ENCODE measurements at places on chromosomes 12 and 14.

DNA sequence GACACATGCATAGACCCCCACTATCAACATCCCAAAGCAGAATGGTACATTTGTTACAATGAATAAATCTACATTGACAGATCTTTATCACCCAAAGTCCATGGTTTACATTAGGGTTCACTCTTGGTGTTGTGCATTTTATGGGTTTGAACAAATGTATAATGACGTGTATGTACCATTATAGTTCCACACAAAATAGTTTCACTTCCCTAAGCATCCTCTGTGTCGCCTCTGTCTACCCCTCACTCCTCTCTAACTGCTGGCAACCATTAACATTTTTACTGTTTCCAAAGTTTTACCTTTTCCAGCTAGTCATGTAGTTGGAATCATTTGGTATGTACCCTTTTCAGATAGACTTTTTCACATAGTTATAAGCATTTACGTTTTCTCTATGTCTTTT, 69.5 kb upstream of the LMO3 start:
- no peak for DNase-seq

GRCh38 chr14:101002738-101003137, 99.2 kb upstream of the RTL1 start:
- no peak for DNase-seq

DNA sequence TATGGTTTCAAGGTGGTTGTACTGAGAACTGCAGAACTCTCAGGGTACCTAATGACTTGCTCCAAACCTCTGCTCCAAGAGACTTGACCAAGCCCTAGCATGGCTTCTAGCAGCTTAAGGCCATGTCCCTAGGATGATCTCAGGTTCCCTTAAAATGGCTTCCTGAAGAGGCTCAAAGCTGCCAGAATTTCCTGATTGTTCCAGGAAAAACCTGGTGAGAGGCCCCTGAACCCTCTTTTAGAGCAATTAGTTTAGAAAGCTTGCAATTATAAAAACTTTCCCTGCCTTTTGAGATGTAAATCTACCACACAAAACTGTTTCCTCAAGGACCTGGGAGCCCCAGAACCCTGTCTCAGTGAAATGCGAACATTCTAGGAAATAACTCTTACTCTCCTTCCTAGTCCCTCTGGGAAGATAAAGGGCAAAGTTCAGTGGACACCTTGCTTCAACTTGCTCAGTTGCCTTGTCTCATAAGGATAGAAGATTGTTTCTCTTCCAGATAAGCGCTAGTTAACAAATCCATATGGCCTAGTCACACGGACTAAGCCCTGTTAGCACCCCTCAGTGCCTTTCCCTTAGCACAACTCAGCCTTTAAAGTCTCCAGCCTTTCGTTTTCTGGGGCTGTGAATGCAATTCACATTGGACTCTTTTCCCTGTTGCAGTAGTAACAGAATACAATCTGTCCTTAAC, 2.5 kb downstream of the CMAS start:
- no peak for DNase-seq

DNA sequence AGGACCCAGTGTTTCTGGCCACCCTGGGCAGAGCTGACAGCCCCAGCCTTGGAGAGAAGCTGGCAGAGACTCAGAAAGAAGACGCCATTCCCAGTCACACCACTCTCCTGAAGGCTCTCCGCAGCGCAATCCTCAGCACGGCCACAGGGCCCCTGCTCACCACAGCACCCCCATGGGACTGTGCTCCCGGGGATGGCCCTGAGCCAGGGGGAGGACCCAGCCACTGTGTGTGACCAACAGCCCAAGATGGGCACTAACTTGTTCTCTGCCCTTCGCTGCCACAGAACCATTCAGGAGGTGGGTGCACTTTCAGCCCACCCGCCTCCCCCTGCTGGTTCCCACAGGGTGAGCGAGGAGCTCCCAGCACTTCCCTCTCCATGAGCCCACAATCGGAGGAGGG, 57.1 kb downstream of the CCNK start:
- no peak for DNase-seq

DNA sequence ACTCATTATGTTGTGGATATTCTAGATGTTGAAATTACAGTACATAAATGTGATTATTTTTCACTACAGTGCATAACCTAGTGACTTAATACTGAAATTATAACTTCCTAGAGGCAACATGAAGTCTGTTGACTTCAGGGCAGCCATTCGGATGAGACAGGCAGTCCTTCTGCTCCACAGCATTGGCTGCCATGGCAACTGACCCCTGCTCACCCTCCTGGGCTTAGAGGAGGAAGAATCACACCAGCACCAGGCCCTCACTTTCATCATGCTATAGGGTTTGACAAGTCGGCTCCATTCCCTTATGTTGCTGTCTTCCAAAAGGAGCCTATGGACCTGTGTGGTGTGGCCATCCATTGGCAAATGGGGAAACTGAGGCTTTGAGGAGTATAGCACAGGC, 233.5 kb upstream of the TMEM132C start:
- DNase-seq, result no peak

DNA sequence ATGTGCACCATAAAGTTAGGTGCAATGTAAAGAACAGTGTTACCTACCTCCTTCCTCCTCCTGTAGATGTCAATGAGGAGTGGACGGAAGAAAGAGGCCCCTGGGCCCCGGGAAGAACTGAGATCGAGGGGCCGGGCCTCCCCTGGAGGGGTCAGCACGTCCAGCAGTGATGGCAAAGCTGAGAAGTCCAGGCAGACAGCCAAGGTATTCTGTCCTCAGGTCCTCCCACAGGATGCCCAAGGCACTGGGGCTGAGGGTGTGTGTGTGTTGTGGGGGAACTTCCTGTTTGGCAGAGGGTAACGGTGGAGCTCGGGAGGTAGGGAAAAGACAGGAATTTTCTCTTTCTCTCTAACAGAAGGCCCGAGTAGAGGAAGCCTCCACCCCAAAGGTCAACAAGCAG, 6.4 kb downstream of the ATN1 start:
- DNase-seq, result no peak

DNA sequence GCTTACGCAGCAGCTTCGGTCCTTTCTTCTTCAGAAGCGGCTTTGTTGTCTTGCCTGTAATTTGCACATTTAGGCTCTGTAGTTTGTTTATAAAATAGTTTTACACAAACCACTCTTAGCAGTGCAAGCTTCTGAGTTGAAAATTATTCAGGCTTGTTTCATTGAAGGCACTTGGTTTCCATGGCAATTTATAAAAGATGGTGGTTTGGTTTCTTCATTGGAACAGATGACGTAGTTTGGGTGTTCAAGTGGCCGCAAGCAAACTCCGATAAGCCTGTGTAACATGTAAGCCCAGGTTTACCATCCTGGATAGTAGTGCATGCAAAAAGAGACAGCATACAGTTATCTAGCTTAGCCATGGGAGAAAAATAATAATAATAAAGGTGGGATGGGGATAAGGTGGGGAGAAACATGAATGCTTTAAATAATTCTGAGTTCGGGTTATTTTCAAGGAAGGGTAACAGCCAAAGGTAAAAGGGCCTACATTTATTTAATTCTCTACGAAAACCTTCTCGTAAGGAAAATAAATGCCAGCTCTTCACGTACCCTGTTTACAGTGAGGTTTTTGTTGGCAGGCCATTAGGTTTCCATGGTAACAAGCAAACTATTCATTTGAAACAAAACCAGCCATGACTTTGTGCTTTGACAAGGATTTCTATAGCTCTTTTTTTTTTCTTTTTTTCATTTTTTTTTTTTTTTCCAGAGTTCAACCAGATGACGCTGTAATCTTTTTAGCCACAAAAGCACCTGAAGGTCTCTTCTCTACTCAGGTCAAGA, 189.6 kb upstream of the RPL10L start:
- no peak for DNase-seq

GRCh38 chr12:64028541-64028940, 184.0 kb downstream of the SRGAP1 start:
- DNase-seq, result no peak

DNA sequence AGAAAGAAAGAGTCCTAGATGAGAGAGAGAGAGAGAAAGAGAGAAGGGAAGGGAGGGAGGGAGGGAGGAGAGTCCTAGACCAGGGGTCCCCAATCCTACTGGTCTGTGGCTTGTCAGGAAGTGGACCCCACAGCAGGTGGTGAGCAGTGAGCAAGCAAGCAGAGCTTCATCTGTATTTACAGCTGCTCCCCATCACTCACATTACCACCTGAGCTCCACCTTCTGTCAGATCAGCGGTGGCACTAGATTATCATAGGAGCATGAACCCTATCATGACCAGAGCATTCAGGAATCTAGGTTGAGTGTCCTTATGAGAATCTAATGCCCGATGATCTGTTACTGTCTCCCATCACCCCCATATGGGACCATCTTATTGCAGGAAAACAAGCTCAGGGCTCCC, 39.2 kb upstream of the AMN1 start:
- DNase-seq, result no peak

GRCh38 chr14:104639885-104640548, 35.4 kb upstream of the TMEM179 start:
- no peak for DNase-seq

DNA sequence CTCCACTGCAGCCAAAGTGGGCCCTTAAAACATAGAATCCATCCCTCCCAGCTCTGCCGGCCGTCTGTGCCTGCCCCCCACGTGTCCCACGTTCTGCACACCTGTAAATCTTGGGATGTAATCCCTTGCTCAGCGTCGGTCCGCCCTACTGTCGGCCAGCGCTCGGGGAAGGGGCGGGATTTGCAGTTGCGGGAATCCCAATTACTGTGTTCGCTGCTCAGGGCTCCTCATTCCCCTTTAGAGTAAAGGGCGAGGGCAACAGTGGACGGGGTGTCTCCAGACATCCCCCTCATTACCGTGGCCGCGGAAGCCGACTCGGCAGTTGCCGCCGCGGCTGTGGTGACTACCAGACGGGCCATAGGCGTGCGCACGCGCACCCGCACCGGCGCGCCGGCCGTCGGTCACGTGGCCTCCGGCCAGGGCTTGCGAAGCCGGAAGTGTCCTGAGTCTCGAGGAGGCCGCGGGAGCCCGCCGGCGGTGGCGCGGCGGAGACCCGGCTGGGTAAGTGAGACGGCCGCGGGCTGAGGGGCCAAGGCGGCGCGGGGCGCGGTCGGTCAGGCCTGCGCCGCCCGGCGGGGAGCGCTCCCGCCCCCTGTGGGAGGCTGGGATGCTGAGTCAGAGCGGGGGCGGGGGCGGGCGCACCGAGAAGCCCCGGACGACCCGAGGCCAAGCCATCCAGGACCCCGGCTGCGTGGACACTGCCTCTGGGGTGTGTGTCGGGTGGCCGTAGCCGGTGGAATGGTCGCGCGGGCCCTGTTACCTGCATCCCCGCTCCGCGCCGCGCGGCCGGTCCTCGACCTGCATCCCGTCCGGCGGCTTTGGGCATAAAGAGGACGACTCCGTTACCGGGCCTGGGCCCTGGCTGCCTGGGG, at the start of gene TBK1:
Gene TBK1, plus strand, starts transcription at position 434 of the 872 bp plus-strand sequence. CDS start 3,751 bp downstream, outside the sequence.
- DNase-seq, result peak; percentile 50

- DNase-seq, result no peak
Measured at GRCh38 chr14:58794993-58795762, 157.4 kb downstream of the DACT1 start.

DNA sequence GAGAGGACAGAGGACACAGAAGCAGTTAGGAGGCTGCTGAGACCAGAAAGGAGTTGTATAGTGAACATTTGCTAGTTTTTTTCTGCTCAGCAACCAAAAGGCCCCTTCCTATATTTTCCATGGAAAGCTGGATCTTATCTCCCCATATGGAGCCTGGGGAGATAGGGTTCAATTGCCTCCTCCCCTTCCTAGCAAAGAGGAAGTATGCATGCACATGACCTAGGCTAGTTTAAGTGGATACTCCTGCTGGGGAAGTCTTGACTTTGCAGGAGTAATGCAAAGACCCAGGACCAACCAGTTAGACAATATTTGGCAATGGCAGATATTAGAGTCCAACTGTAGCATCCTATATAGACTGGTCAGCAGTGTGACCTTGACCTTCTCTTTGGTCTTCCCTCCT, 15.1 kb downstream of the CHD8 start:
- no peak for DNase-seq

GRCh38 chr12:123945287-123946151, 27.1 kb downstream of the CCDC92 start:
- DNase-seq, result no peak

DNA sequence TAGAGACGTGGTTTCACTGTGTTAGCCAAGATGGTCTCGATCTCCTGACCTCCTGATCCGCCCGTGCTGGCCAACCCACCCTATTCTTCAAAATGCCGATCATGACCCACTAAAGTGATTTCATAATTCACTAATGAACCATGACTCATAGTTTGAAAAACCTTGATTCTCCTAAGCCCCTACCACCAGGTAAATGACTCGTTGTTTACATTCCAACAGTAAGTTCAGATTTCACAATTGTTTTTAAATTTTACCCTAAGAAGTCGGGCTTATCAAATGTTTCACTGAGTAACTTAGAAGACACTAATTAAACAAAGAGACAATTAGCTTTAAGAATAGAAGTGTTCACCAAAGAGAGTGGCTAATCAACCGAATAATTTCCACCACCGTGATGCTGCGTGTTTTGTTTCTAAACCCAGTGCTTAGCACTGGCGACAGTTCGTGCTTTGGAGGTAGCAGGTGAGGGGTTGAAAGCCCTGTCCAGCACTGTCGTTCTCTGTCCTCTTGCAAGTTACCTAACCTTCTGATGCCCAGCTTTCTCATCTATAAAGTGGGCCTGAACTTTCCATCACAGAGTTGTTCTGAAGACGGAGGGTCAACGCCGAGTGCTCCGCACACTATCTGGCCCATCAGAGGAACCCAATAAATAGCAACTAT, 136.5 kb downstream of the NTF3 start:
- no peak for DNase-seq

All from stimulated activated CD4-positive, alpha-beta T cell treated with anti-CD3 and anti-CD28 coated beads, Interleukin-4, amount 100 ng/mL, for 4 hours (primary cell).